Endothelial cell of umbilical vein (primary cell): ENCODE measurements at places on chromosomes 5 and 9. TPM values are rescaled to one million over a fixed set of nuclear protein-coding genes. Genes with fewer than 3 reads are reported as not detected.

MARCHF3 gene
- 31.7 and 31.9 TPM in 2 replicates for total RNA-seq

TMEM252 gene
- total RNA-seq = not detected in 2 replicates

PRLR gene
- not detected in 2 replicates for total RNA-seq

LHX3 gene
- not detected in 2 replicates for total RNA-seq

KCNMB1 gene
- total RNA-seq = 0.29 TPM in 1 of 2 replicates, not detected in the other

C5orf52 gene
- not detected in 2 replicates for total RNA-seq

OGN gene
- not detected in 2 replicates for total RNA-seq

CDO1 gene
- 1.3 and 1.7 TPM in 2 replicates for total RNA-seq

SH3RF2 gene
- 0.84 and 0.90 TPM in 2 replicates for total RNA-seq

TPM2 gene
- 257 and 279 TPM in 2 replicates for total RNA-seq

EMB gene
- total RNA-seq = not detected in 2 replicates

PRSS3 gene
- 4.4 and 10.7 TPM in 2 replicates for total RNA-seq

ANKRD55 gene
- total RNA-seq = 1.2 and 2.1 TPM in 2 replicates
